NAMALWA (cell line): ENCODE measurements at places on chromosomes 7 and 10.

GRCh38 chr7:47303014-47303694 lies 278.8 kb downstream of the TNS3 start:
- DNase-seq: no peak

GRCh38 chr10:4947635-4948596 lies 15.3 kb upstream of the AKR1C1 start:
- DNase-seq: no peak

DNA sequence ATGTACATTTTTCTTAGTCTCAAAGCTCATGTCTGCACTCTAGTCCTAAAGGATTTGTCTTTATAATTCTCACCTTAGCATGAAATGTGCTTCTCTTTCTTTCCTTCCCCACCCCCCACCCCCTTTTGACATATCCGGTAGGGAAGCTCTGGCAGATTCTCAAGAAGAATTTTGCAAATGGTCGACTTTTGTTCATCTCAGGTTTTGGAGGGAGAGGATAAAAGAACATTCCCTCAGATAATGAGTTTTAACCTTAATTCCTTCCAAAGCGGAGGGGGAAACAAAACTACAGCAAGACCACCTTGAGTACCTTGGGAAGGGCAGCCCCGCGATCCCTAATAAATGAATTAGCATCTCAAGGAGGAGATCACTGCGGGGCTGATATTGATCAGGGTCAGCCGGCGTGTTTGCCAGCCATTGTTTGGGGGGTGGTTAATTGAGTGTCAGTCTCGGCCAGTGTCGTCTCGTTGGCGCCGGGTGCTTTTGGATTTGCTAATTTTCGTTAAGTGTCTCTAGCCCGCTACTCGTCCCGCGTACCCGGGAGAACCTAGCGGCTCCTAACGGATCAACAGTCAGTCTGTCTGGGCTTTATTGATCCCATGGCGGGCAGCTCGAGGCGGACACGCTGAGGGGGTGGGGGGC lies 874 bp upstream of the BAMBI start:
- DNase-seq: peak; percentile 24

- DNase-seq: no peak
These were observed 186.7 kb upstream of the LYZL2 start for GRCh38 chr10:30816159-30816819.

DNA sequence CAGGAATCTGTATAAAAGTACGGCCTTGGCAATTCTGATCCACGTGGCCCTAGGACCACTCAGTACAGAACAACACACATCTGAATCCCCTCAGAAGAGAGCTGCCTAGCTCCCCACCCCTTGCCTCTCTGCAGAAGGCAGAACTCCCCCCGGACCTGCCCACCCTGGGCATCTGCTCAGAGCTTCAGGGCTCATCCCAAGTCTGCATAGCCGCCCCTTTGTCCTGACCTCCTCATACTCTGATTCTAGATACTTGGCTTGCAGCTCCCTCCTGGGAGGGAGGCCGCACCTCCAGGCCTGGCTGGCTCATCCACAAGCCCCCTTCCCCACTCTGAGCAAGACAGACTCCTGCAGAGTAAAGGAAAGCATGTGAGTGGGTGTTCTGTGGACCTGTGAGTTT lies 49.6 kb downstream of the GRID1 start:
- DNase-seq: no peak
